Activated CD4-positive, alpha-beta T cell treated with anti-CD3 and anti-CD28 coated beads, Interleukin-2, amount 10 ng/mL, durations not matched to agents 7 days and 5 days (primary cell): ENCODE measurements at places on chromosomes 6 and 20.

- no peak for DNase-seq
Measured at GRCh38 chr6:138477913-138478539, 21.3 kb downstream of the NHSL1 start.

- no peak for DNase-seq
Measured at GRCh38 chr6:3687847-3688246, 63.7 kb downstream of the PXDC1 start.

DNA sequence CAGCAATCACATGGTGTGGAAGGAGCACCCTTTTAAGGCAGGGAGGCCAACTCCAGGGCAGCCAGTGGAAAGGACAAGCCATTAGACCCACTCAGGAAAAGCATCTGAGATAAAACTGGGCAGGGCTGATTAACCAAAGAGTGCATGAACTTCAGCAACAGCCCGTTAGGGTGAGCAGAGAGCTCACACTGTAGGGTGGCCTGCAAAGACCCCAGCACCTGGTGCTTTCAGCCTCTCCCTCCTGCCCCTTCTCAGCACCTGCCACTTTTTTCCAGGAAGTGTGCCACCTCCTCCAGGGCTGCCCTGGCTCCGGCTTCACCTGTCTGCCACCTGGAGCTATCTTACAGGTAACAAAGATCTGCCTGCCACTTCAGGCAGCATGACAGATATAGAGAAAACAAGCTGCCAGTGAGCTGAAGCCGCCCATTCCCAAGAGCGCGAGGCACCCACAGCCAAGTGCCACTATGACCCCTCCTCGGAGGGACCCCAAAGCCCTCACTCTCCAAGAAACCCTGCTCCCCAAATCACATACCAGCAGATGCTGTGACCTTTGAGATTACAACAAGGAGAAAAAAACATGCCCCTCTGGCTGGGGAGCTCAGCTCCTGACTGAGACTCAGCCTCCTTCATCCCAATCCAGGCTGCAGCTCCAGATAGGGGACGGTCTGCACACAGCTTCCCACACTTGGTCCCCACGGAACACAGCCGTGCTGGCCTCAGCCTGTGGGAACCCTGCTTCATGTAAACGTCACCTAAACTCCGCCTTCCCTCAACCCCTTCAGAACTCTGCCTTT lies 71.2 kb downstream of the ABHD12 start:
- no peak for DNase-seq

DNA sequence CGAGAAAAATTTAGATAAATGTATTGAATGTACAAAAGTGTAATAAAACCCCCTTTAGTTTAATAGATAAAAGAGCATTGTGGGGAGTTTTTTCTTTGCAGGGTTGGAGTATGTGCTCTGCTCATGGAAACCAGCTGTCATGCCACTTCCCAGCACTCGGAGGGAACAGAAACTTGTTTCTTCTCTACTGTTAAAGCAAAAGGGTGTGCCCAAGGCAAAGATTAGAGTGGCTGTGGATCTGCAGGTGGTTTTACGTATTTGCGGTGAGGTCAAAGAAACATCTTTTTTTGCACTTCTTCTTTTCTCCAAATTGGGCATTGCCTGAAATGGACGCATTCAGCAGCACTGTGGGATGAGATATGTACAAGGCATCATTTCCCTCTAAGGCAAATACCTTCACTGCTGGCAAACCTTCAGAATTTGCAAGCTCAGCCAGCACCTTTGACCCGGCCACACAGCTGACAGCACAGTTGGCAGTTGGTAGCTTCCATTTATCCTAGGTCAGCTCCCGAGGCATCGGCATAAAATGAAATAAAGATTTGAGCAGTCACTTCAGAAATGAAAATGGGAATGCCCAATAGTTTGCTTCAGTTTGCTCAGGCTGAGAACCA lies 178.4 kb upstream of the EYA4 start:
- DNase-seq, result no peak

GRCh38 chr6:141677598-141678211 lies 455.0 kb upstream of the GJE1 start:
- DNase-seq, result peak; percentile 10

GRCh38 chr20:32894711-32895355 lies 36.1 kb downstream of the EFCAB8 start:
- DNase-seq, result no peak

GRCh38 chr6:156857573-156857972 lies 80.4 kb downstream of the ARID1B start:
- no peak for DNase-seq

GRCh38 chr20:25145131-25145530 lies 50.4 kb upstream of the ENTPD6 start:
- DNase-seq, result no peak

DNA sequence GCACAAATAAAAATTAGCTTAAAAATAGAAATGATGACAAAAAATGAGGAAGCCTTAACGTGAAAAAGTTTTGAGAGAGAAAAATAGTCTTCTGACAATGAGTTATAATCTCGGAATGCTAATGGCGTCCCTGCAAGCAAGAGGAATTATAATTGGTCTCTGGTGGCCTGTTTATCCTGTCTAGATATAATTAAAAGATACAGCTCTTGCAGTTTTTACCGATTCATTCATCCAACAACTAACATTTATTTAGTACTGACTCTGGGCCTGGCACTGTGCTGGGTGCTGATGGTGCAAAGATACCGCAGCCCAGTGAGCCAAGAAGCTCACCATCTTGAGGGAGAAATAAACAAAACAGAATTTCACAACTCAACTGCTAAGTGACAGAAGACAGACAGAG lies 31.6 kb upstream of the ANKRD60 start:
- DNase-seq, result no peak

GRCh38 chr6:3510178-3510577 lies 53.3 kb upstream of the SLC22A23 start:
- DNase-seq, result no peak

DNA sequence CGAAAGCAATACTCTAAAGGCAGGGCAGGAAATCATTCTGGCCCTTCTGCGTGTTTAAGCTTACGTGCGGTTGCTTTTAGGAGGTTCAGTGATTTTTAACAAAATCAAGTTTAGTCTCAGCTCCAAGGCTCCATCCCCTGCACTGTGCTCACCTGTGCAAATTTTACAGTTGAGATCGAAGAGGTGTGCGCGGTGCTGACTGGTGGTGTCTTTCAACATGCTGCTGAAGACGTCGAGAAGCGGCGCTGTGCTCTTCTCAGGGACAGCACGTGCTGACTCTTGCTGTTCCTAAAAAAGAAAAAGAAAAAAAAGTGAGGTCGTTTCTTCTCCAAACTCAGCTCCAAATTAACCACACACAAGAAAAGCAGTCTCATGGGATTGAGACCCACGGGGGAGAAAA lies 32.0 kb downstream of the DIDO1 start:
- DNase-seq, result no peak

GRCh38 chr6:33018904-33019303 lies 9.5 kb upstream of the HLA-DOA start:
- DNase-seq, result peak; percentile 71

GRCh38 chr6:21731411-21732031 lies 138.0 kb downstream of the SOX4 start:
- no peak for DNase-seq

GRCh38 chr6:129096651-129097290 lies 213.8 kb downstream of the LAMA2 start:
- no peak for DNase-seq

DNA sequence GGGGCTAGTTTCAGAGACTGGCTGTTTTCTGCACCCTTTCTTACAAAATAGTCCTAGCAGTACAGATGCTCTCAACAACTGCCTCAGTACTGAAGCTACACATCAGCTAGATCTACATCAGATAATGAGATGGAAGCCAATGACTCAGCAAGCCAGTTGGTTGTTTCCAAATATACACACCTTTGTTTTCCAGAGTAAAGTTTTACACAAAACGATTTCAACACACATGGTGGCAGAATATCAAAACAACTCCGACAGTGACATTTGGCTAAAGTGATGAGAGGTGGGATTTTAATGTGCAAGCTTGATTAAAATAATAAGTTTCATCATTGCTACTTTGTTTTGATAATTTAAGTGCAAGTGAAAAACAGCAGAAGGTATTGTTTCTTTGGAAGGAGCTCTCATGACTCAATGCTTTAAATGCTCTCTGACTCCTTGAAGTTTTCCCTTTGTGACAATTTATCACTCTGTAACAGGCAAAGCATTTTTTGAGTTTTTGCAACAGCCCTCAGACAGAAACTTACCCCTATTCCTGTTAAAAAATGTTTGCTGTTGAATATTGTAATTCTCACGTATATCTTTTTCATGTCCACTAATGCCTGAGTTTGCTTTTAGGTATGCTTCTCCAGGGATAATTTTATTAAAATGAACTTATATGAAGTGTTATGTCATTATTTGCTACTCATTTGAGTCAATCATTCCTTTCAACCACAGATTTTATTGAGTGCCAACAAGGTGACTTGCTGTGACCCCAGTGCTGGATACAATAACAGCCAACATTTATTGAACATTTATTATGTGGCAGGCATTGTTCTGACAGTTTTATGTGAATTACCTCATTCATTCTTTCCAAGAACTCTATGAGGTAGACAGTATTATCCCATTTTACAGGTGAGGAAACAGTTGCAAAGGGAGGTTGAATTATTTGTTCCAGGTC lies 882.0 kb downstream of the TFAP2A start:
- DNase-seq, result no peak

- peak; percentile 70 for DNase-seq
Measured at GRCh38 chr6:391559-392440, at the start of gene IRF4. Gene IRF4 (plus strand): TSS chr6:391752. CDS start chr6:393153, 1,401 bp downstream.

- DNase-seq, result no peak
Measured at GRCh38 chr20:13255356-13255755, 34.3 kb downstream of the ISM1 start.

DNA sequence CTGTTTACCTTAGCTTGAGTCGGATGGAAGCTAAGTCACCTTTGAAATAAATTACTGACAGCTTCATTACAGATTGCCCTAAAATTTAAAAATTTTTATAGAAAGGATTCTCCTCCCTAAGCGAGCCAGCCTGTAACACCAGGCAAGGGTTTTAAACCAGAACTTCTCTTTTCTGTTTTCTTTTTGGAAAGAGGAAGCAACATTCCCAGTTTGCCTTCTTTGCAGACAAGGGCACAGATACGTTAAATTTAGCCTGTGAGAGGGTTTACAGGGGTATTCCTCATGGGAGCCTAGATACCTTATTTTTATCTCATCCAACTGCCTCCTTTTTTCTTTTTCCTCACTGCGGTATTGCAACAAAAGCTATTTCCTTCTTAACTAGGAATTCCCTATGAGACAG lies 45.0 kb downstream of the GNAS start:
- no peak for DNase-seq

DNA sequence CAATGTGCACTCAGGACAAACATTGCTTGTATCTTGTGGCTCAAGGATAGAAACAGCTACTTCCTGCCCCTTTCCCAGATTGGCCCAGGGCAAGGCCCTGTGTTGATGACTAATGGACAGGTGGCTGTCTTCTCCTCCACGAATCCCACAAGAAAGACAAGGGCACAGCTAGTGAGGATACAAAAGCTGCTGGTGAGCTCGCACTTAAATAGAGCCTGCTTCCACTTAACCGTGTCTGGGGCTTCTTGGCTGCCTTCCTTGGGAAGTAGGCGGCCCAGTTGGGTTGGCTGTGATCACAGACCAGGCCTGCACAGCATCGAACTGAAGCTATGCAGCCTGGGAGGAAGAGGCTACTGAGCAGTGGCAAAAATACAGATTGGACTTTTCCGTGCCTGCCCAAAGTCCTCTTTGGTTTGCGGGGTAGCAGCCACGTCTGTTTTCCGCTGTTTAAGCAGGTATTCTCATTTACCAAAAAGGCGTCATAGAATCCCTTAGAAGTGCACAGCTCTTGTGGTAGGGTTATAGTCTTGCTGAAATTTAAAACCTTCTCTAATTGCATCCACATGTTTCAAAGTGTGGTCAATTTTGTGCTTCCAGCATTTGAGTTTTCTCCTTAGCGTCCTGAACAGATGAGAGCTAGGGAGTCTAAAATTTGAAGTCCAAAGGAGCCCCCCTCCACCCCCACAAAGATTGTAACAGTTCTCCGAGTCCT lies 23.0 kb upstream of the NAA20 start:
- DNase-seq, result no peak

GRCh38 chr6:155830531-155830930 lies 374.9 kb upstream of the NOX3 start:
- DNase-seq, result no peak

- DNase-seq, result no peak
Measured at GRCh38 chr6:108164543-108164814, 1.3 kb upstream of the NR2E1 start.

- DNase-seq, result no peak
Measured at GRCh38 chr6:163730246-163731210, 316.0 kb downstream of the QKI start.

DNA sequence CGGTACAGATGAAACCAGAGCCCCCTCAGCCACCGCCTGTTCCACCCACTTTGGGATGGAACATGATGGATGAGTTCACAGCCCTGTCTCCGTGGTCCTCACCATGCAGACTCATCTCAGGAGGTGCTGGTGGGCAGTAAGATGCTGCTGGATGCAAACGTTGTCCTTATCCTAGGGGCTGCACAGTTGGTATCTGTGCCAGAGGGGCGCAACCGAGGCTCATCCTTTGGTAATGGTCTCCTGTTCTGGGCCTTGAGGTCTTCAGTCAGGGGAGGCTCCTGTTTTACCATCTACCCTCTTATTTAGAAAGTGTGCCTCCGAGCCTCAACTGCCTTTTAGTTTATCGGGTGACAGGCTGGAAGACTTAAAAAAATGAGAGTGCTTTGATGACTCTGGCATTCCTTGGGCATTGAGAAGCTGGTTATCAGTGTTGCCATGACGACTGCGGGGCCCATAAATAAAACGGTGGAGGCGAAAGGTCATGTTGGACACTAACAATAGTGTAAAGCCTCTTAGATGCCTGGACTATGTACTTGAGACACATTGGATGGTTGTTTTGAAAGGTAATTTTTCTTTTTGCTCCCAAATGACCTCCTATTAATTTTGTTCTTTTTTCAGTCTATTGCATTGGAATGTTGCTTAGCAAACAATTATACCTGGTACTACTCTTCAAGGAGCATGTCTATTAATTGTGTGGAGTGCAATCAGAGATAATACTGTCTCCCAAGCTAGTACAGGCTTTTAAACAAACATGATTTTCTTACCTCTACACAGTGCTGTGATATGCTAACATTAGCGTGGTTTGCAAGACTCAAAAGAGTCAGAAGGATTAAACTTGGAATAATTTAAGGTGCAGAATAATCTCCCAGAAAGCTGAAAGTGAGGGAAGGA lies 74.2 kb upstream of the DSP start:
- no peak for DNase-seq

DNA sequence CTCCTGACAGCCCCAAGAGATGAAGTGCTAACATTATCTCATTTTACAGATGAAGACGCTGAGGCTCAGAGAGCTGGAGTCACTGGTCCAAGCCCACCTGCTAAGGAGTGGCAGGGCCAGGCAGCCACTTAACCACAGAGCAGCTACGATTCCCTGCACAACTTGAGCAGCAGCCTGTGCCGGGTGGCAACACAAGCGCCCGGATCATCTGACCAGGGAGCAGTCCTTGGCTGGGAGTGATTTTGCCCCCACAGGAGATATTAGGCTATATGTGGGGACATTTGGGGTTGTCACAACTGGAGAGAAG lies 93.2 kb upstream of the PTPN1 start:
- DNase-seq, result no peak

GRCh38 chr6:19312241-19312978 lies 524.8 kb upstream of the ID4 start:
- no peak for DNase-seq
